HL-60 (cell line): ENCODE measurements at places on chromosomes 11 and 22.

GRCh38 chr11:128343870-128344269 lies 243.5 kb downstream of the ETS1 start:
- no peak for DNase-seq

- no peak for DNase-seq
Observed at GRCh38 chr22:19187716-19188563, 9.4 kb upstream of the SLC25A1 start.

DNA sequence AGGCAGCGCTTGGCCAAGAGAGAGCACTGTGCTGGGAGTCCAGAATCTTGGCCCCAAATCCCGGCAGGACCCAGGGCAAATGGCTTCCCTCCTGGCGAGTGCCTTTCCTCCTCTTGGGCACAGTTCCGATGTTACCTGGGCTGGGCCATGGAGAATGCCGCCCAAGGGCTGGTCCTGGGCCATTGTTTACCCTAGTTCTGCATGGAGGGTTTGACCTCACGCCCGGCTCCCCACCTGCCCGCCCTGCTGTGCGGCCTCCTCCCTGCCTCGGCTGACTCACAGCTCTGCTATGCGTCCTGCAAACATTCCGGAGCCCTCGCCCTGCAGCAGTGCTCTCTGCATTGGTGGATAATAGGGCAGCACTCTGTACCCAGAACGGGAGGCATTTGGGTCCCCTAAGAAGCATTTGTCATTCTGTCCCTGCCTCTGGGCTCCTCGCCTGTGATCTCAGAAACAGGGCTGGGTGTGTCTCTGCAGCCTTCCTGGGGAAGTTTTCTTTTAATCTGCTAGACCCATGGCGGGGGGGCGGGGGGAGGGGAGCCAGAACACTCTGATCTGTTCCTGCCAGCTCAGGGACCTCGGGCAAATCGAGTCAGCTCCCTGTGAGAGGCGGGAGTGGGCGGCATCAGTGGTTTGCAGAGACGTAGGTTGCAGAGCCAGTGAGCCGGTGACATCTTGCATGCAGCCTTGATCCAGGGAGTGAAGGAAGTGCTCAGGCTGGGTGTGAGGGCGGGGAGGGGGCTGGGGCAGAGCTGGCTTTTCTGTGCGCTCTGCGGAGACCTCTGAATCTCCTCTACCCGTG lies 32.9 kb upstream of the SMIM38 start:
- no peak for DNase-seq

DNA sequence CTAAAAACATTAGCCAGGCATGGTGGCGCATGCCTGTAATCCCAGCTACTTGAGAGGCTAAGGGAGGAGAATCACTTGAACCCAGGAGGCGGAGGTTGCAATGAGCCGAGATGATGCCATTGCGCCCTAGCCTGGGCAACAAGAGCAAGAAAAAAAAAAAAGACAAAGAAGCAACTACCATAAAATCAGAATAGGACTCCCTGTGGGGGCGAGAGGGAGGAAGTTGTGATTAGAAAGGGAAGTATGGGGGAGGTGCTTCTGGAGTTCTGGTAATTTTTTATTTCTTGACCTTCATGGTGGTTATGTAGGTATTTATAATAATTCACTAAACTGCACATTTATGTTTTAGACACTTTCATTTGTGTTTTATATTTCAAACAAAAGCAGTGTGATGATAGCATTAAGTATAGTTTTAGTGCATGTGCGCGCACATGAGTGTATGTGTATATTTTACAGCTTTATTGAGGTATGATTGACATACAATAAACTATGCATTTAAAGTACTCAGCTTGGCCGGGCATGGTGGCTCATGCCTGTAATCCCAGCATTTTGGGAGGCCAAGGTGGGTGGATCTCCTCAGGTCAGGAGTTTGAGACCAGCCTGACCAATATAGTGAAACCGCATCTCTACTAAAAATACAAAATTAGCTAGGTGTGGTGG lies 43.5 kb downstream of the SIK2 start:
- DNase-seq, result no peak

- no peak for DNase-seq
Observed at GRCh38 chr11:46895821-46896220, 22.5 kb downstream of the LRP4 start.

- DNase-seq, result no peak
Observed at GRCh38 chr11:22778642-22779041, 51.0 kb downstream of the SVIP start.

DNA sequence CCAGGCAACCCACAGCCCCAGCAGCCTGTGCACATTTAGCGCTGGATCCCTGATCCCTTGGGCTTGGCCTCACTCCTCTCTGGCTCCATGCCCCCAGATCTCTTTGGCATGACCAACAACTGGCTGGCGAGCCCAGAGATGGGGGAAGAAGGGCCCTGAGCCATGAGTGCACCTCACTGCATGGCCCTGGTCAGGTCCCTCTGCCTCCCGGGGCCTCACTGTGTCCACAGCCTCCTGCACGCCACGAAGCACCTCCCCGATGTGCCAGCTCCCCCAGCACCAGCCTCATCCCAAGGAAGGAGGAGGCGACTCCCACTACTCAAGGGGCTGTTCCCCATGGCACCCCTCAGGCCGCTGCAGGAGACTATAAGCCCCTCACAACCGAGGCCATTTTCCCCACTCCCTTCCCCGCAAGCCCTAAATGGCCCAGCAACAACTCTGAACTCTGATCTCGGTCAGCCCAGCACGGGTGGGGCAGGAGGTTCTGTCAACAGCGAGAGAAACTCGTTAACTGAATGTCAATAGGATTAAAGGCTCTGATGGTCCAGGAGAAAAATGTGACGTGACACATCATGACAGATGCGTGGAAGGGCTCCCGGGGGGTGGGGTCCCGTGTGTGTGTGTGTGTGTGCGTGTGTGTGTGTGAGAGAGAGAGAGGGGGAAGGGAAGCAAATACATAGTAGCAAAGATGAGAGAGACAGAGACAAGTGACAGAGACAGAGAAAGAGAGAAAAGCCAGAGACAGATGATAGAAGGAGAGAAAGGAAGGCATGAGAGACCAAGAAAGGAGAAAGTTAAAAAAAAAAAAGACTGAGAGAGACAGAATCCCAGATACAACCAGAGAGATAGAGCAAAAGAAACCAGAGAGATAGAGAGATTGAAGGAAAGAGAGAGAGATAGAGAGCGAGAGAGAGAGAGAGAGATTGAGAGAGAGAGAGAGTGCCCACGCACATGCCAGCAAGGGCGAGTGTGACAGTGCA lies 28.4 kb upstream of the SYT7 start:
- DNase-seq, result no peak

DNA sequence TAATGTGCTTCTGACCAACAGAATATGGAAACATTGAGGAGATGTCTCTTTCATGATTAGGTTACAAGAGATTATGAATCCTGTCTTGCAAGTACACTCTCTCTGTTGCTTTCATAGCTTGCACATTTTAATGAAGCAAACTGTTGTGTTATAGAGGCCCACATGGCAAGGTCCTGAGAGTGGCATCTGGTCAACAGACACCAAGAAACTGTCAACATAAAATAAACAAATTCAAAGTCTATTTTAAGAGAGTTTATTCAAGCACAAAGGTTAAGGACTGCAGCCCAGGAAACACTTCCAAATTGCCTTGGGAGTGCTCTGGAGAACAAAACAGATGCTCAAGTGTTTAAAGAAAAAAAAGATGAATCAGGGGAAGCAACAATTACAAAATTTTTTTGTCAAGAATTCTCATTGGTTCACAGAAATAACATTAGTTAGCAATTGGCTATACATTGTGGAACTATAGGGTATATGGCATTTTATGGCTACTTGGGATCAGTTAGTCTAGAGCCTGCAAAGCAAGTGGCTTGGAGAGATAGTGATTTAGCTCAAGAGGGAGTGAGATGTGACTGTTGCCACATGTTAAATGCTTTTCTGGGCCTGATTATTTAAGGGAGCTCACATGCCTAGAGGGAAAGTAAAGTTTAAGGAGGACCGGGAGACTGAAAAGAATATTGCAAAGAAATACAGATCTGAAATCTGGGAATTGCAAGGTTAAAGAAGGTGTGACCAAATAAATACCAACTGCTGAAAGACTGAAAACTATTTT lies 54.6 kb downstream of the CTSC start:
- DNase-seq, result no peak

DNA sequence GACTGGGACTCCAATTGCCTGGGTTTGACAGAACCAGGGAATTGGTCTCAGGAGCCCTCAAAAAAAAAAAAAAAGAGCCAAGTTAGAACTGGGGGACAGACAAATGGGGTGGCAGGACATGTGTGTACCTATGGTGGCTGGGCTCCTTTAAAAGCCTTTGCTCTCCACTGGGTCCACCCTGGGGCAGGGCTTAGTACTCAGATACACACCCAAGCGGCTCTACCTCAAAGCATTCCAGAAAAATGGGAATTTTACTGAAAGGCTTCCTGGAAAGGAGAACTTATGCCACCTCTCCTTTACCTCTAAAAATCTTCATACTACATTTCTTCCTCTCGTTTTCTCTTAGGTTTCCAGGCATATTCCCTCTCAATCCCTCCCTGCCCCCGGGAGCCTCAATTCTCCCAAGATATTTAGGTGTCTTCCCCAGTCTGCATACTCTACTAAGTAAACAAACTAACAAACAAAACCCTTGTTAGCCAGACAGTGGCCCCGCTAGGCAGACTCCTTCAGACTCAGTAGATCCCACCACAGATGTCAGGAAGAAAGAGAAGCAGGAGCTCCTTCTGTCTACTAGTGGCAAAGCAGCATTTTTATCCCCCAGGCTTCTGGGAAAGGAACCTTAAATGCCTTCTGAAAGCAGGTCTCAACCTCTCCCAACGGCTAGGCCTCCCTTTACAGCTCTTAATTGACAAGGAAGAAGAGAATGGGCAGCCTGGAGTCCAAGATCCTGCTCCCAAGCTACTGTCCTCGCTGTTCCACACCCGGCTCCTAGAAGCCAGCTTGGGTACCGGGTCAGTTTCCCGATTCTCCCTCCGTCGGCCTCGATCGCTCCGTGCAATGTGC lies 653 bp downstream of the PCSK7 start:
- DNase-seq, result no peak

DNA sequence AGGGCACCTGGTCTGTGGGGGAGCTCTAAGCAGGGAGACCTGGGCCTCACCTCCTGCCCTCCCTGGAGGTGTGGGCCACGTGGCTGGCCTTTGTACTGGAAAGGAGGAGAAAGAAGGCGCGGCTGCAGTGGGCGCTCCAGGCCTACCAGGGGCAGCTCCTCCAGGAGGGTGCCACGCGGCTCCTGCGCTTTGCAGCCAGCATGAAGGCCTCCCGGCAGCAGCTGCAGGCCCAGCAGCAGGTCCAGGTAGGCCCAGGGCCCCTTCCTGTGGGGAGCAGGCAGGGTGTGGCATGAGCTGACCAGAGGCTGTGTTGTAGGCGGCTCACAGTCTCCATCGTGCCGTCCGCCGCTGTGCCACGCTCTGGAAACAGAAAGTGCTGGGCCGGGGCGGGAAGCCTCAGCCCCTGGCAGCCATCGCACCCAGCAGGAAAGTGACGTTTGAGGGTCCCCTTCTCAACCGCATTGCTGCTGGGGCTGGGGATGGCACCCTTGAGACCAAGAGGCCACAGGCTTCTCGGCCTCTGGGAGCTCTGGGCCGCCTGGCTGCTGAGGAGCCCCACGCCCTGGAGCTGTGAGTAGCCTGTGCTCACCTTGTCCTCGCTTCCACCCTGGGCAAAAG lies 48.6 kb downstream of the PISD start:
- DNase-seq, result no peak

GRCh38 chr11:27916541-27917100 lies 191.3 kb downstream of the KIF18A start:
- DNase-seq, result no peak

DNA sequence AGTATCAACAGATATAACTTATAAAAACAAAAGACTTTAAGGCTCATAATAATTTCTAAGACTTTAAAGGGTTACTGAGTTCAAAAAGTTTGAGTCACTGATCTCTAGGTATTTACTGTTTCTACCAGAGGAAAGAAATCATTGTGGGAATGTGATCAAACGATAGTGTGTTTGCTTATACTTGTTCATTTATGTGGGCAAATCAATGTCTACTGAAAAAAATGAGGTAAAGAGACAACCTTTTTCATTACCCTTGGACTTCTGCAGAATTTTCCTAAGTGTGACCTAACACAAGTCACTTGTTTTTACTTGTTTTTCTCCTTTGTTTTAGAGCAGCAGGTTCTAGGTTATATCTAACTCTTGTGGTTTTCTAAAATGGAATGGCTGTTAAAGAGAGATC lies 65.4 kb downstream of the PRR5L start:
- DNase-seq, result no peak

DNA sequence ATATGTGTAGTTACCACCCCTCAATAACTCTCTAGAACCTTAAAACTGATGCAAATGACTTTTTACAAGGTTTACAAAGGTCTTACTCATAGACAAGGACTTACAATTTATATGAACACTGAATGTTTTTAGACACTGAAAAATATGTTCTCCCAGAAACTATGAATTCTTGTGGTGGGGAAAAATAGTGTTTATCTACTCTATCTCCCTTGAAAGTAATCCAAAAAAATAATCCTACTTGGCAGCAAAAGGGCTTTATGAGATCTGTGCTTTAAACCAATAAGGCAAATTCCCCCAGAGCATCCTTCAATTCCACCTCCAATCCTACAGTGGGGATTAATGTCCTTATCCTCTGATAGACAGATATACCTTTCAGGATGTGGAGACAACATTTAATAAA lies 1984.1 kb upstream of the RAG2 start:
- DNase-seq, result no peak

GRCh38 chr11:123137431-123138224 lies 57.4 kb downstream of the CLMP start:
- peak; percentile 60 for DNase-seq

DNA sequence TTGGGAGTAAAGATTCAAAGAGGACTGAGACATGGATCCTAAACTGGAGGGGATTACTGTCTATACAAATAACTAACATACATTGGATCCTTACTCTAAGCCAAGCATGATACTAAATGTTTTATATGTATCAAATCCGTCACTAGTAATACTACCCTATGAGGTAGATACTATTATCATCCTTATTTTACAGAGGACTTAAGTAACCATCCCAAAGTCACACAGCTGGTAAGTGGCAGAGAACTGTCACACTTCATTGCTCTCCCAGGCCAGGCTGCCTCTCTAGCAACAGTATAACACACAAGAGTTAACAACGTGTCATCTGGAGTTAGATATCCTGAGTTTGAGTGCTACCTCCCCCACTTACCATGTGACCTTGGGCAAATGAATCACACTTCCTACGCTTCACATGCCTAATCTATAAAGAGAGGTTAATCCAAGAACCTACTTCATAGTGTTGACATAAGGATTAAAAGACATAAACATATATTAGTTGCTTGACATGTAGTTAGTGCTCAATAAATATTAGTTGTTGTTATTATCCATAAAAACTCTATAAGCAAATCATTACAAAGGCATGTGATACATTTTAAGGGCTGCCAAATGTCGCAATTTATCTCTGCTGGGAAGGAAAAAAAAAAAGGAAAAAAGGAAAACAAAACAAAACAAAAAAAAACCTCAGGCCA lies 33.8 kb upstream of the SPON1 start:
- DNase-seq, result no peak

GRCh38 chr11:16086229-16086819 lies 270.0 kb downstream of the SOX6 start:
- no peak for DNase-seq

- no peak for DNase-seq
Observed at GRCh38 chr22:49613511-49614270, 214.0 kb downstream of the BRD1 start.
